ENCODE measurements at places on chromosomes 5 and 9. TPM values are rescaled to one million over a fixed set of nuclear protein-coding genes. Genes with fewer than 3 reads are reported as not detected.

DNA sequence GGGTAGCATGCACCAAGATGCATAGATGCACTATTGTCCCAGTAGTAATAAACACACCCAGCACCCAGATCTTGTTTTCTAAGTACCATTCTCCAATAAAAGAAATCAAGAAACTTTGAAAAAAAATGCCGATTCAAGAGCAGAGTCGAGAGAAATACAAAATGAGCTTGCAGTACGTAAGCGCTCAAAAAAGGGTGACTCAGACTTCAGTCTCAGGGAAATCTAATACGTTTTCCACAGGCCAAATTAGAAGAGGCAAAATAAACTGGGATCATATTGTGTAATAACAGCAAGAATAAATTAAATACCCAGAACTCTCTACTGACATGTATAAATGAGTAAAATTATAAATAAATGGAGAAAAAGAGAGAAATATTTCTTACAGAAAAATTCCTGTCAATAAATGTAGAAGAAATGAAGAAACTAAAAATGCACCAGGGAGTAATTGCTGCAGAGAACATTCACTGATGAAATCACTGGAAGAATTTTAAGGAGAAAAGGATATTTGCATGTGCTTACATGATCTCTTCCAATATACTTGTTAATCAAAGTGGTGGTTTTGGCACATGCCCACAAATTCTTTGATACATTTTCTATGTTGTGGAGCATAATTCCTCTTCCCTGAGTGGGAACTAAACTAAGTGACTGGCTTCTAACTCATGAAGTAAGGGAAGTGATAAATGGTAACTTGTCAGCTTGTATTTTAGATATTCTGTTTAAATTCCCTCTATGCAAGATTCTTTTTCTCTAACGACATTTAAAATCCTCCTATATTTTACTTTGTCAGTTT is 567.6 kb upstream of the ADAMTS16 start:
- no peaks in the 10 kb centered on the region for H3K36me3 ChIP-seq
- H3K27ac ChIP-seq: no peak overlapping the region
- H3K4me1 ChIP-seq: peaks cover 14% of the 10 kb centered on the region
- no peak for DNase-seq

The C5orf52 gene
- total RNA-seq: not detected

GRCh38 chr9:92247296-92247695 is 46.2 kb downstream of the IARS1 start:
- H3K36me3 ChIP-seq: peaks cover 13% of the 10 kb centered on the region
- no peaks in the 10 kb centered on the region for H3K4me1 ChIP-seq
- no peak overlapping the region for H3K27ac ChIP-seq
- no peak overlapping the region for H3K4me3 ChIP-seq

DNA sequence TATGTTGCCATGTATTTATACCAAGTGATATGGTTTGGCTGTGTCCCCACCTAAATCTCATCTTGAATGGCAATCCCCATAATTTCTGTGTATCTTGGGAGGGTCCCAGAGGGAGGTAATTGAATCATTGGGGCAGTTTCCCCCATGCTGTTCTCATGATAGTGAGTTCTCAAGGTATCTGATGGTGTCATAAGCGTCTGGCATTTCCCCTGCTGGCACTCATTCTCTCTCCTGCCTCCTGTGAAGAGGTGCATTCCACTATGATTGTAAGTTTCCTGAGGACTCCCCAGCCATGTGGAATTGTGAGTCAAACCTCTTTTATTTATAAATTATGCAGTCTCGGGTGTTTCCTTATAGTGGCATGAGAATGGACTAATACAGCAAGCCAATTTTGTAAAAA is 140.8 kb upstream of the ADAMTSL1 start:
- H3K27me3 ChIP-seq: no peaks in the 10 kb centered on the region
- no peak overlapping the region for H3K27ac ChIP-seq
- DNase-seq: no peak
- H3K4me3 ChIP-seq: no peak overlapping the region

The KCNV2 gene
- not detected for total RNA-seq

DNA sequence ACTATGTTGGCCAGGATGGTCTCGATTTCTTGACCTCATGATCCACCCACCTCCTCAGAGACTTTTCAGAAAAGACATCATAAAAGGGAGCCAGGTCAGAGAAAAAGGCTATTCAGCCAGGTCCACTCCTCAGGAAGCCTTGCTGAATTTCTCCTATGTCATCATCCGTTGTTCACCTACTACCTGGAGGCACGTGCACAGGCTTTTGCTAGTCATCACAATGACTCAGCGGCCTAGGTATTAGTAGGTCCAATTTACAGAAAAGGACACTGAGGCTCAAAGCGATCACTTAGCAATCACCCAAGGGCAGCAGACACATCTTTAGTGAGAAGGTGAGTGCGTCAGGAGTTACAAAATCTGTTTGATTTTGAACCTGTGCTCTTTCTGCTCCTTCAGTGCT is 72.3 kb upstream of the RAD23B start:
- no peak overlapping the region for H3K27ac ChIP-seq
- no peaks in the 10 kb centered on the region for H3K36me3 ChIP-seq
- no peaks in the 10 kb centered on the region for H3K27me3 ChIP-seq

The SKP1 gene
- 507 TPM for total RNA-seq

- DNase-seq: no peak
- H3K4me1 ChIP-seq: no peaks in the 10 kb centered on the region
- H3K36me3 ChIP-seq: no peaks in the 10 kb centered on the region
These were observed 15.3 kb upstream of the RPL26L1 start for GRCh38 chr5:172943906-172944305.

GRCh38 chr5:168477060-168477459 is 9.2 kb upstream of the RARS1 start:
- H3K4me1 ChIP-seq: no peaks in the 10 kb centered on the region
- H3K4me3 ChIP-seq: no peak overlapping the region
- DNase-seq: no peak
- H3K27ac ChIP-seq: no peak overlapping the region
- H3K36me3 ChIP-seq: no peaks in the 10 kb centered on the region

- peaks cover 43% of the 10 kb centered on the region for H3K27me3 ChIP-seq
- H3K27ac ChIP-seq: no peak overlapping the region
- no peaks in the 10 kb centered on the region for H3K36me3 ChIP-seq
- no peak overlapping the region for H3K4me3 ChIP-seq
- no peak for DNase-seq
- H3K4me1 ChIP-seq: peaks cover 21% of the 10 kb centered on the region
These were observed 394.5 kb upstream of the IRX1 start for GRCh38 chr5:3201121-3201520.

DNA sequence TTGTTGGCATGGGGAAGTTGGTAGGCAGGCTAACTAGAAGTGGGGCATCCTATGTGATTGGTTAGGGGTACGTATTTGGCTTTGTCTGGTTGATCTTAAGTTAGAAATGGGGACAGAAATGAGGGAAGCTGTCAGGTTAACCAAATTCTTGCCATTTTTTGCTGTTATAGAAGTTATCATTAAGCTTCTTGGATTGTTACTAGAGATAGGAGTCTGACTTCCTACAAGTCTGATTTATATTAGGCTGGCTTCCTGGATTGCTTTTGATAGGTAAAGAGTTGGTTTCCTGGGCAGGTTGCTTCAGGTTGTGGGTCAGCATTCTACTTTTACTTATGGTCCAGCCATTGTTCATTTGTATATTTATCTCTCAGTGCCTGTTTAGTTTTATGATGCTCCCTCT is 216.9 kb downstream of the TLE4 start:
- H3K4me3 ChIP-seq: no peak overlapping the region
- no peak overlapping the region for H3K27ac ChIP-seq
- H3K36me3 ChIP-seq: no peaks in the 10 kb centered on the region

The HACD4 gene
- 1.2 TPM for total RNA-seq

DNA sequence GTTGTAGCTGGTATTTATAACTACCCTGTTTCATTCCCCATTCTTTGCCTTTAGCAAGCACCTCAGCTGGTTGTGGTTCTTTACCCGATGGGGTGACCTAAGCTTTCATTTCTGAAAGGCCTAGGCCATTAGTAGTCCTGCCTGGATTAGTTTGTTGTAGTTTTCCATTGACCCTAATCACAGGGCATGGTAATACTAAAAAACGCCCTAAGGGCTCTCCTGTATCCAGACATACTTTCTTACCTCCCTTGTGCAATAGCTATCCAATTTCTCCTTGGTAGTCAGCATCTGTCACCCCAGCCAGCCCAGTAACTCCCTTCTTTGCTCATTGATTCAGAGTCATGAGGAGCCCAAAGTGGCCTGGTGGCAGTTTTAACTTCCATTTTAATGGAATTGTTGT is 24.0 kb downstream of the TMOD1 start:
- H3K4me3 ChIP-seq: no peak overlapping the region
- DNase-seq: no peak
- no peaks in the 10 kb centered on the region for H3K27me3 ChIP-seq
- H3K4me1 ChIP-seq: peaks cover 21% of the 10 kb centered on the region

The SLC26A2 gene
- total RNA-seq: 20.1 TPM

The ASPN gene
- total RNA-seq: not detected

- no peak overlapping the region for H3K27ac ChIP-seq
- no peak overlapping the region for H3K4me3 ChIP-seq
- no peaks in the 10 kb centered on the region for H3K36me3 ChIP-seq
- no peak for DNase-seq
- H3K27me3 ChIP-seq: no peaks in the 10 kb centered on the region
These were observed 270.8 kb downstream of the KDM4C start for GRCh38 chr9:7028591-7028990.

- H3K27ac ChIP-seq: no peak overlapping the region
- no peak for DNase-seq
- H3K36me3 ChIP-seq: no peaks in the 10 kb centered on the region
These were observed 1143.6 kb upstream of the WWC1 start for GRCh38 chr5:167147879-167148278.

GRCh38 chr5:165258197-165258771 is 1752.9 kb downstream of the MAT2B start:
- no peaks in the 10 kb centered on the region for H3K36me3 ChIP-seq
- peak; percentile 37 for DNase-seq
- H3K4me3 ChIP-seq: no peak overlapping the region
- peaks cover 21% of the 10 kb centered on the region for H3K4me1 ChIP-seq

The MTMR12 gene
- 20.0 TPM for total RNA-seq

DNA sequence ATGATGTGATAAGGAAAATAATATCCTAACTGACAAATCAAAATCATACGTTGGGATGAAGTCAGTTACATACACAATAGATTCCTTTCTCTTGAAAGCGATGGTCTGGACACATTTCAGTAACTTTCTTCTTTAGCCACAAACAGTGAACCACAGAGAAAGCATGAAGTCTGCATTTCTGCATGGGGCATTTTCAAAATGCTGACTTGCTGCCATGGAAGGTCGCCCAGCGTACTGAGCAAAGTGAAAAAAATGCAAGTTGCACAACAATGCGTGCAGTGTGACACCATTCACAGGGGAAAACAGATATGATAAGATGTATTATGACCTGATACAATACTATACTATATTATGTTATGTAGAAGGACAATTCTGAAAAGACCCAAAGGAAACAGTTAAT is 146.3 kb downstream of the SNX18 start:
- H3K36me3 ChIP-seq: no peaks in the 10 kb centered on the region
- no peak overlapping the region for H3K27ac ChIP-seq
- H3K4me3 ChIP-seq: no peak overlapping the region
- no peaks in the 10 kb centered on the region for H3K4me1 ChIP-seq

DNA sequence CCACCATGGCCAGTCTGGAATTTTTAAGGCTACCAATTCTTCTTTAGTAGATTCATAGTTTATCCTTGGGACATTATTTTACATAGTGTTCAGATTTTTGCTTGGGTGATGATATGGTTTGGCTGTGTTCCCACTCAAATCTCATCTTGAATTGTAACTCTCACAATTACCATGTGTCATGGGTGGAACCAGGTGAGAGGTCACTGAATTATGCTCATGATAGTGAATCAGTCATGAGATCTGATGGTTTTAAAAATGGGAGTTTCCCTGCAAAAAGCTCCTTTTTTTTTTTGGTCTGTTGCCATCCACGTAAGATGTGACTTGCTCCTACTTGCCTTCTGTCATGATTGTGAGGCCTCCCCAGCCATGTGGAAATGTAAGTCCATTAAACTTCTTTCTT is 163.9 kb downstream of the GABRG2 start:
- H3K27me3 ChIP-seq: no peaks in the 10 kb centered on the region
- no peak overlapping the region for H3K4me3 ChIP-seq
- DNase-seq: no peak
- H3K27ac ChIP-seq: no peak overlapping the region
- no peaks in the 10 kb centered on the region for H3K36me3 ChIP-seq
- no peaks in the 10 kb centered on the region for H3K4me1 ChIP-seq

The JAKMIP2 gene
- 8.2 TPM for total RNA-seq

GRCh38 chr5:108420755-108421154 is 38.9 kb upstream of the FBXL17 start:
- H3K27ac ChIP-seq: no peak overlapping the region
- no peaks in the 10 kb centered on the region for H3K36me3 ChIP-seq
- peaks cover 9% of the 10 kb centered on the region for H3K4me1 ChIP-seq
- no peak for DNase-seq
- no peak overlapping the region for H3K4me3 ChIP-seq

- H3K27ac ChIP-seq: no peak overlapping the region
- H3K27me3 ChIP-seq: no peaks in the 10 kb centered on the region
- peak; percentile 43 for DNase-seq
- peaks cover 56% of the 10 kb centered on the region for H3K4me1 ChIP-seq
These were observed 27.3 kb downstream of the CNTFR start for GRCh38 chr9:34562135-34562745.

DNA sequence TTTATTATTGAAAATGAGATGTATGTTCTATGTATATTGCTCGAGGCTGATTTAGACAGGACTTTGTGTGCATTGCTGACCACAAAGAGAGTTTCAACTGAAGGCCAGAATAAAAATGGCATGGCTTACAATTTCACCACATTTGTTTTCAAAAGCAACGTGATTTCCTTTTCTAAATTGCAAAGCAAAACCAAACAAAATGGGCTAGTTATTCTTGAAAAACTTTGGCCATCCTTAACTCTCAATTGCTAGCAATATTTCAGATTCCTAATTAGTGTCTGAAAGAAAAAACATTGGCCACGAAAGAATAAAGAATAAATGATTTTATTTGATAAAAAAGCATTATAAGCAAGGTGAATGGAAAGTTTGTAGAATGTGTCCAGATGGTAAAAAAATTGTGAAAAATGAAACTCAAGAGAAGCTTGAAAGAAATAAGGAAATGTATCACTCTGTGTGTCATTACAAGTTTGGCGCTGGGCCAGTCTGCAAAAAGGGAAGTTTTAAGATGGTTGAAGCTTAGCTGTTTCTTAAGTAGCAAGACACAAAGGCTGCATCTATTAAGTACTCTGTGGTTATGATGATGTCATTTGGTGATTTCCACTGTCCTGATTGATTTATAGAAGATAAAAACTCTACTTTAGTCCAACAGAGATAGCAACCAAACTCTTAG is 89.2 kb upstream of the PRLR start:
- no peaks in the 10 kb centered on the region for H3K27me3 ChIP-seq
- no peaks in the 10 kb centered on the region for H3K4me1 ChIP-seq
- no peak overlapping the region for H3K4me3 ChIP-seq
- H3K27ac ChIP-seq: no peak overlapping the region
- no peaks in the 10 kb centered on the region for H3K36me3 ChIP-seq

- DNase-seq: no peak
- no peak overlapping the region for H3K27ac ChIP-seq
- no peaks in the 10 kb centered on the region for H3K36me3 ChIP-seq
- no peak overlapping the region for H3K4me3 ChIP-seq
- H3K27me3 ChIP-seq: no peaks in the 10 kb centered on the region
- peaks cover 5% of the 10 kb centered on the region for H3K4me1 ChIP-seq
These were observed 87.0 kb downstream of the ANGPTL2 start for GRCh38 chr9:127035423-127035822.
